Stimulated activated CD4-positive, alpha-beta T cell treated with anti-CD3 and anti-CD28 coated beads, Interleukin-15, amount 100 ng/mL, for 1 hour (primary cell): ENCODE measurements at places on chromosomes 11 and 22.

GRCh38 chr22:16963189-16963945 lies 44.7 kb downstream of the GAB4 start:
- DNase-seq: no peak

GRCh38 chr11:119315131-119316015 lies 1.6 kb downstream of the MCAM start:
- DNase-seq: no peak

DNA sequence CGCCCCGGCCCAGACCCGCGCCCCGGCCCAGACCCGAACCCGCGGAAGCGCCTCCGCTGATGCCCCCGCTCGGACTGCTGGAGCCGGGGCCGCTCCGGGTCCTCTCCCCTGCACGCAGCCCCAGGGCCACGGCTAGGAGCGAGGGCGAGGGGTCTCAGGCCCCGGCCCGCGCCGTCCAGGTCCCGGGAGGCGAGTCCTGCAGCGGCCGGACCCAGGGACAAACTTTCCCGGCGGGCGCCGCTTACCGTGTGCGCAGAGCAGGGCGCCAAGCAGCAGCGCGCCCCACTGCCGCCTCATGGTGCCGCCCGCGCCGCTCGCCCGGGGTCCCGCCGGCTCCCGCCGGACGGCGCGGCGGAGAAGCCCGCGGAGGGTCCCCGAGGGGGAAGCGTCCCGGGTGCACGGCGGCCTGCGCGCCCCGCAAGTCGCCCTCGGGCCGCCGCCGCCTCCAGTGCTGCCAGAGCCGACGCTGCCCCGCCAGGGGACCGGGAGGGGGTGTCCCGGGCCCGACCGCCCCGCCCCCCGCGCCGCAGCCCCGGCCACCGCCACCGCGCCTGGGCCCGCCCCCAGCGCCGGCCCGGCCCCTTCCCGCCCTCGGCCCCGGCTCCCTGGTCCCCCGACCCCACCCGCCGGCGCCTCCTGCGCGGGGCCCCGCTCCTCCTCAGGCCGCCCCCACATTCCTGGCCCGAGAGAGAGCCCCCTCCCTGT lies at the start of gene LRP4:
TSS of gene LRP4 (minus strand) at position 468 of the 705 bp plus-strand sequence. CDS start at position 297, 171 bp downstream.
- DNase-seq: no peak

DNA sequence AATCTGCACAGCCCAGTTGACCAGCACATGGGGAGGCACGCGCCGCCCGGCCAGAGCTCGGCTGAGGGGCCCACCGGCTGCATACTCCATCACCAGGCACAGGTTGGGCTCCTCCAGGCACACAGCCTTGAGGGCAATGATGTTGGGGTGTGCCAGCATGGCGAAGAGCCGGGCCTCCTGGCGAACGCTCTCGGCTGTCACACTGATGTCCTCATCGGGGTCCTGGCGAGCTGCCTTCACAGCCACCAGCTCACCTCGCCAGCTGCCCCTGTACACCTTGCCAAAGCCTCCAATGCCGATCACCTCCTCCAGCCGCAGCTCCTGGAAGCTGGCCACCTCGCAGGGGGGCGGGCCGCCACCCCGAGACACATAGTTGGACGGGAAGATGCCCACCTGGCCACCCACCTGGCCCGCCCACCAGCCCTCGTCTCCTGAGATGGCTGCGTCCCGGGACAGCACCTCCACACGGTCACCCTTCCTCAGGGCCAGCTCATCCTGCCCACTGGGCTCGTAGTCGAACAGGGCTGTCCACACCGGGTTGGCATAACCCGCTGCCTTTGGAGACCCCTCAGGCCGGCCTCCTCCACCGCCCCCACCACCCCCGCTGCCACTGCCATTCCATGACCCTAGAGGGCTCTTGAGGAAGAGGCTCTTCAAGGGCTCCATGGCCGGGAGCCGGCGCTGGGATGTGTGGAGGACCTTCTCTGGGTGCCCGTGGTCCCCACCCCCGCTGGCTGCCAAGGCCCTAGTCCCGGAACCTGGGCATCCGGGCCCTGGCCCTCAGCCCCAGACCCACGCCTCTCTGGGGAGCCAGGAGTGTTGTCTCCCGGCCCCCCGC lies 711 bp downstream of the MAP3K11 start:
- DNase-seq: no peak

GRCh38 chr22:42985531-42985905 lies 29.4 kb downstream of the PACSIN2 start:
- DNase-seq: no peak

DNA sequence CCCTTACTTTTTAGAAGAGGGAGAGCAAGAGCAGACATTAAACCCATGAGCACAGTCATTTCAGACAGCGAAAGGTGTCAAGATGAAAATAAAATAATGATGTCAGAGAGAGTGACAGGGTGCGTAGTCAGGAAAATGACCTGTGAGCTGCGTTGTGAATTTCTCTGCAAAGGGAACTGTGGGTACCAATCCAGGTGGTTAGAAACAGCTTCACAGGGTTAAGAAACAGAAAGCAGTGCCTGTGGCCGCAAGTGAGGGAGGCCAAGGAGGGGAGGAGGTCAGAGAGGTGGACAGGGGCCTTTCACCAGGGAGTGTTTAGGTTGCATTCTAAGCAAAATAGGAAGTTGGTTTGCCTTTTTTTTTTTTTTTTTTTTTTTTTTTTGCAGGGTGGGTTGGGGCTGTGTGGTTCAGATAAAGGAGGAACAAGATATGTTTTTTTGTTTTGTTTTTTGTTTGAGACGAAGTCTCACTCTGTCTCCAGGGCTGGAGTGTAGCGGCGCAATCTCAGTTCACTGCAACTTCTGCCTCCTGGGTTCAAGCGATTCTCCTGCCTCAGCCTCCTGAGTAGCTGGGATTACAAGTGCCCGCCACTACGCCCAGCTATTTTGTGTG lies 7.9 kb downstream of the TIGD3 start:
- DNase-seq: no peak

GRCh38 chr11:409600-410483 lies 5.0 kb downstream of the SIGIRR start:
- DNase-seq: no peak

DNA sequence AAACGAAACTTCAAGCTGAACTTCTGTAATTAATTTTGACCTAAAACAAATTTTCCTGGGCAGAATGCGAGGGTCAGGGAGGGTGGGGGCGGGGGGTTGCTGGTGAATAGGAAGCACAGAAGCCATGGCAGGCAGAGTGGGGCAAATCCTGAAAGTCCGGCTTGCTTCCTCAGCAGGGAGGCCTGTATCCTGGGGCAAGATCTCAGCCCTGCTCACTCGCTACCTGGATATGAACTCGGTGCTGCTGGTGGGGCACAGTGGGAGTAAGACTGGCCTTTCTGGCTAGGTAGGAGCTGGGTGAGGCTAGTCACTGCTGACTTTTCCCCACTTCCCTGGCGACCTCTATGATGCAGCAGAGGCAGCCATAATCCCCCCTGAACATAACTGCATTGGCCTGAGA lies 168.9 kb upstream of the CHORDC1 start:
- no peak for DNase-seq

DNA sequence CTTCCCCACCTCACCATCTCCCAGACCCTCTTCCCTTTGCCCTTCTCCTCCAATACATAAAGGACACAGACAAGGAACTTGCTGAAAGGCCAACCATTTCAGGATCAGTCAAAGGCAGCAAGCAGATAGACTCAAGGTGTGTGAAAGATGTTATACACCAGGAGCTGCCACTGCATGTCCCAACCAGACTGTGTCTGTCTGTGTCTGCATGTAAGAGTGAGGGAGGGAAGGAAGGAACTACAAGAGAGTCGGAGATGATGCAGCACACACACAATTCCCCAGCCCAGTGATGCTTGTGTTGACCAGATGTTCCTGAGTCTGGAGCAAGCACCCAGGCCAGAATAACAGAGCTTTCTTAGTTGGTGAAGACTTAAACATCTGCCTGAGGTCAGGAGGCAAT lies 58.2 kb downstream of the TIMP3 start:
- no peak for DNase-seq
